ENCODE measurements at places on chromosomes 5 and 9. TPM values are rescaled to one million over a fixed set of nuclear protein-coding genes. Genes with fewer than 3 reads are reported as not detected.

The PTGES gene
- 2.4 TPM for total RNA-seq

The ANKH gene
- total RNA-seq: 218 TPM

The FLT4 gene
- total RNA-seq: 3.0 TPM

The BTNL8 gene
- total RNA-seq: not detected

The STK32A gene
- 10.4 TPM for total RNA-seq

The TDRD7 gene
- 20.4 TPM for total RNA-seq

Data from dorsolateral prefrontal cortex (tissue), 122 donors.